ENCODE measurements at places on chromosomes 6 and 20. TPM values are rescaled to one million over a fixed set of nuclear protein-coding genes. Genes with fewer than 3 reads are reported as not detected.

- no peak for DNase-seq
- H3K4me1 ChIP-seq = peaks cover 24% of the 10 kb centered on the region
- H3K27ac ChIP-seq = no peak overlapping the region
- H3K36me3 ChIP-seq = peaks cover 10% of the 10 kb centered on the region
- H3K27me3 ChIP-seq = no peaks in the 10 kb centered on the region
These were observed 66.3 kb downstream of the NOL4L start for GRCh38 chr20:32518593-32519380.

DNA sequence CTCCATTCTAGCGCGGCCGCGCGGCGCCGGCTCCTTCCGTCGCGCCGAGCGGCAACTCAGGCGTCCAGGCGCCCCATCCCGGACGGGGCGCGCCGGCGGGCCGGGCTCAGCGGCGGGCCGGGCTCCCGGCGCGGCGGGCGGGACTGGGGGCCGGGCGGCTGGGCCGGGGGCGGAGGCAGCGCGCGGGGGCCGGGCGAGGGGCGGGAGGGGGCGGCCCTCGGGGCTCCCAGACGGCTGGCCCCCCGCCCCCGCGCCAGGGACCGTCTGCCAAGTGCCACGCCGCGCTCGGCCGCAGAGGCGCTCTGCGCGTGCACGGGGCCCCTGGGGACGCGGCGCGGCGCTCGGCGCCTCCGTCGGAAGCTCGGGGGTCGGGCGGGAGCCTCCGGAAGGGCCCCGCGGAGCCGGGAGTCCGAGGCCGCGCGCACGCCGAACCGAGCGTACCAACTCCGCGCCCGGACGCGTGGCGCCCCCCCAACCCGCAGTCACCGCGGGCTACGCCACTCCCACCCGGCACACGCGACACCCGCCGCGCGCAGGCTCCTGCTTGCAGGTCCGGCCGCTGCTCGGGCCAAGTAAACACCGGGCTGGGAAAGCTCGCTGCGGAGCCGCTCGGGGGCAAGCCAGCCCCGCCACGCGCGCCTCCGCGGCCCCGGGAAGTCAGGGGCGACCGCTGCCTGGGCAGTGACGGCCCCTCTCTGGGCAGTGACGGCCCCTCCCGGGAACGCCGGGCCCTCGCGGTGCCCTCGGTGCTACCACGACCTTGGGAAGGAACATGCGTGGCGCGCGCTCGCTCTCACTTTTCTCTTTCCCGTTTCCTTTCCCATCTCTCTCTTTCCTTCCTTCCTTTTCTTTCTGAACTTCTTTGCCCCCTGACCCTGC, at the start of gene PREX1:
PREX1 (minus strand) TSS at position 145 of the 879 bp plus-strand sequence; CDS start at position 6, 139 bp downstream.
- no peaks in the 10 kb centered on the region for H3K27me3 ChIP-seq
- DNase-seq = peak; percentile 93
- peaks cover 8% of the 10 kb centered on the region for H3K36me3 ChIP-seq
- peak within 1 kb of the TSS; percentile 95 for H3K27ac ChIP-seq

GRCh38 chr20:64160526-64161355, 3.5 kb upstream of the MYT1 start:
- DNase-seq = no peak
- H3K4me3 ChIP-seq = no peak overlapping the region
- H3K27me3 ChIP-seq = peaks cover 56% of the 10 kb centered on the region
- no peak overlapping the region for H3K27ac ChIP-seq

TMEM151B gene
- 0.10 TPM for total RNA-seq

MAN1A1 gene
- total RNA-seq = 18.1 TPM
